A549 treated with CORT108297 at 1 μM for 4 hours (cell line): ENCODE measurements at places on chromosomes 6 and 20. TPM values are rescaled to one million over a fixed set of nuclear protein-coding genes. Genes with fewer than 3 reads are reported as not detected.

The VSTM2L gene
- total RNA-seq: 5.8 to 10.5 TPM (median 8.8 TPM) in 5 replicates

The FAM135A gene
- 9.6 to 12.3 TPM (median 10.7 TPM) in 5 replicates for total RNA-seq

The FAM83C gene
- 0.04 to 0.10 TPM (median 0.06 TPM) in 4 of 5 replicates, not detected in the other for total RNA-seq

The CNBD2 gene
- 4.8 to 6.5 TPM (median 5.8 TPM) in 5 replicates for total RNA-seq

The EFHC1 gene
- total RNA-seq: 11.4 to 13.9 TPM (median 11.6 TPM) in 5 replicates

The MROH8 gene
- total RNA-seq: 0.68 to 1.3 TPM (median 0.93 TPM) in 5 replicates

The CST8 gene
- not detected in 5 replicates for total RNA-seq

The NKAIN2 gene
- not detected in 5 replicates for total RNA-seq

The SLPI gene
- total RNA-seq: 8.0 to 15.4 TPM (median 10.5 TPM) in 5 replicates

The RIMS1 gene
- not detected in 5 replicates for total RNA-seq

The SNAP91 gene
- total RNA-seq: 0.17 to 0.25 TPM (median 0.21 TPM) in 5 replicates

The PTK7 gene
- total RNA-seq: 3.9 to 5.6 TPM (median 4.8 TPM) in 5 replicates

The TLDC2 gene
- 0.07 TPM in 1 of 5 replicates, not detected in the others for total RNA-seq

The PREP gene
- total RNA-seq: 34.7 to 38.8 TPM (median 36.1 TPM) in 5 replicates

The VSX1 gene
- total RNA-seq: 1.0 to 1.2 TPM (median 1.1 TPM) in 5 replicates

The CST5 gene
- total RNA-seq: not detected in 5 replicates

The VWA7 gene
- 1.5 to 2.0 TPM (median 1.8 TPM) in 5 replicates for total RNA-seq
